ENCODE measurements at places on chromosomes 12 and 14. TPM values are rescaled to one million over a fixed set of nuclear protein-coding genes. Genes with fewer than 3 reads are reported as not detected.

- no peak overlapping the region for H3K4me3 ChIP-seq
- H3K36me3 ChIP-seq = no peaks in the 10 kb centered on the region
- H3K4me1 ChIP-seq = peaks cover 2% of the 10 kb centered on the region
- no peaks in the 10 kb centered on the region for H3K27me3 ChIP-seq
- H3K27ac ChIP-seq = no peak overlapping the region
- no peak for DNase-seq
Measured at GRCh38 chr14:55553791-55554190, 26.2 kb upstream of the KTN1 start.

- no peak overlapping the region for H3K27ac ChIP-seq
- H3K36me3 ChIP-seq = no peaks in the 10 kb centered on the region
- no peaks in the 10 kb centered on the region for H3K4me1 ChIP-seq
- no peak for DNase-seq
Measured at GRCh38 chr12:64791036-64791435, 31.8 kb upstream of the GNS start.

GRCh38 chr12:79012636-79013035 lies 148.1 kb downstream of the SYT1 start:
- H3K4me1 ChIP-seq = no peaks in the 10 kb centered on the region
- DNase-seq = no peak
- no peaks in the 10 kb centered on the region for H3K36me3 ChIP-seq
- no peaks in the 10 kb centered on the region for H3K27me3 ChIP-seq

GRCh38 chr14:59707778-59708561 lies 131.4 kb upstream of the CCDC175 start:
- DNase-seq = no peak
- no peaks in the 10 kb centered on the region for H3K27me3 ChIP-seq
- no peaks in the 10 kb centered on the region for H3K36me3 ChIP-seq
- H3K4me3 ChIP-seq = no peak overlapping the region
- no peak overlapping the region for H3K27ac ChIP-seq

- H3K4me1 ChIP-seq = no peaks in the 10 kb centered on the region
- H3K27ac ChIP-seq = no peak overlapping the region
- no peaks in the 10 kb centered on the region for H3K27me3 ChIP-seq
- no peak overlapping the region for H3K4me3 ChIP-seq
- H3K36me3 ChIP-seq = no peaks in the 10 kb centered on the region
Measured at GRCh38 chr12:3304436-3305165, 186.4 kb upstream of the PRMT8 start.

- H3K4me1 ChIP-seq = no peaks in the 10 kb centered on the region
- no peak overlapping the region for H3K27ac ChIP-seq
- H3K36me3 ChIP-seq = no peaks in the 10 kb centered on the region
Measured at GRCh38 chr14:76591266-76591665, 170.0 kb upstream of the VASH1 start.

DNA sequence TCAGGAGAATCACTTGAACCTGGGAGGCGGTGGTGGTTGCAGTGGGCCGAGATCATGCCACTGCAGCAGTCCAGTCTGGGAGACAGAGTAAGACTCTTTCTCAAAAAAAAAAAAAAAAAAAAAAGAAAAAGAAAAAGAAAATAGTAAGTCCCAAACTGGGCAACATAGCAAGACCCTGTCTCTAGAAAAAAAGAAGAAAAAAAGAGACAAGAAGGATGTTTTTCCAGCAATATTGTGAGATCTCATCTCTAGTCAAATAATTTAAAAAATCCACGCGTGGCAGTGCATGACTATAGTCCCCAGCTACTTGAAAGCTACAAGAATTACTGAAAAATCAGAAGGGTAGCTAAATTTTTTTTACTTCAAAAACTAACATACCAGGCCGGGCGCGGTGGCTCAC lies 8.0 kb downstream of the USP44 start:
- no peaks in the 10 kb centered on the region for H3K27me3 ChIP-seq
- no peak overlapping the region for H3K4me3 ChIP-seq
- no peak overlapping the region for H3K27ac ChIP-seq

GRCh38 chr14:94924189-94924588 lies 154.3 kb upstream of the GSC start:
- DNase-seq = no peak
- H3K27ac ChIP-seq = no peak overlapping the region
- H3K27me3 ChIP-seq = no peaks in the 10 kb centered on the region
- no peaks in the 10 kb centered on the region for H3K4me1 ChIP-seq

DNA sequence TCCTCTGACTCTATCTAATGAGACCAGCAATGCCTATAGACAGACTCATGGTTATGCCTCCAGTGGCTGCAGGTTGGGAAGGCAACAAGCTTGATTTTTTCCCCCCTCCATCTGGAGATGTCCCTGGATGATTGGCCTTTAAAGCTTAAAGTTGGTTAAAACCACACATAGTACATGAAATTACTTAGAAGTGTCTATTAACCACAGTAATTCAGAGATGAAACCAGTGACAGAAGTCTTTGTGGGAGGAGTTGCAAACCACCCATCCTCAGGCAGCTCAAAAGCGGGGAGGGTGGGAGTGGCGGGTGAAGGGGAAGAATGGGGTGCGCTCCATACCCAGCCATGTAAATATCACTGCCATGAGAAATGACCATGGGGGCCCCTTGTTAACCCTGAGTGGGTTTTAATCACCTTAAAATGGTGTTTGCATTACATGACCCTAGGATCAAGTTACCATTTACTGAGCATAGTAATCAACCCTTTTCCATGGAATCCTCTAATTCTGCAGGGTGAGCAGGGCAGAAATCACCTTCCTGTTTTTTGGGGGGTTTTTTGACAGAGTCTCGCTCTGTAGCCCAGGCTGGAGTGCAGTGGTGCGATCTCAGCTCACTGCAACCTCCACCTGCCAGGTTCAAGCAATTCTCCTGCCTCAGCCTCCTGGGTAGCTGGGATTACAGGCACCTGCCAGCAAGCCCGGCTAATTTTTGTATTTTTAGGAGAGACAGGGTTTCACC lies 133.5 kb downstream of the FOXN3 start:
- H3K27ac ChIP-seq = no peak overlapping the region
- no peak for DNase-seq
- peaks cover 10% of the 10 kb centered on the region for H3K4me1 ChIP-seq
- H3K27me3 ChIP-seq = no peaks in the 10 kb centered on the region
- no peaks in the 10 kb centered on the region for H3K36me3 ChIP-seq

DNA sequence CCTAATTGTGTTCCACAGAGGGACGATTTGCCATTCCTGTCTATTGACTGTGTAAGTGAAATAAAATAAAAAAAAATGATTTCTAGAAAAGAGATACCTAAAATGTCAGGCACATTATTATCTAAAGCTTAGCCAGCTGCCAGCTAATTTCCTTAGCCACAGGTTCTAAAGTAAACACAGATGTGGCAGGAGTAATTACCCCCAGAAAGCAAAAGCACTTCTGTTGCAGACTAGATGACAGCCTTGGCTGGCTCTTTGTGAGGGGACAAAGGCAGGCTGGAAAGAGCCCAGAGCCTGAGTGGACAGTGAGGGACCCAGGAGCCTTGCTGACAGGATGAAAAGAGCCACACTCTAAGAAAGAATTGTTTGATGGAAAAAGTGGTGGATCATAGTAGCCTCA lies 418.1 kb downstream of the LRIG3 start:
- DNase-seq = no peak
- H3K27me3 ChIP-seq = no peaks in the 10 kb centered on the region
- H3K27ac ChIP-seq = no peak overlapping the region
- peaks cover 2% of the 10 kb centered on the region for H3K4me1 ChIP-seq
- H3K4me3 ChIP-seq = no peak overlapping the region
- no peaks in the 10 kb centered on the region for H3K36me3 ChIP-seq

DNA sequence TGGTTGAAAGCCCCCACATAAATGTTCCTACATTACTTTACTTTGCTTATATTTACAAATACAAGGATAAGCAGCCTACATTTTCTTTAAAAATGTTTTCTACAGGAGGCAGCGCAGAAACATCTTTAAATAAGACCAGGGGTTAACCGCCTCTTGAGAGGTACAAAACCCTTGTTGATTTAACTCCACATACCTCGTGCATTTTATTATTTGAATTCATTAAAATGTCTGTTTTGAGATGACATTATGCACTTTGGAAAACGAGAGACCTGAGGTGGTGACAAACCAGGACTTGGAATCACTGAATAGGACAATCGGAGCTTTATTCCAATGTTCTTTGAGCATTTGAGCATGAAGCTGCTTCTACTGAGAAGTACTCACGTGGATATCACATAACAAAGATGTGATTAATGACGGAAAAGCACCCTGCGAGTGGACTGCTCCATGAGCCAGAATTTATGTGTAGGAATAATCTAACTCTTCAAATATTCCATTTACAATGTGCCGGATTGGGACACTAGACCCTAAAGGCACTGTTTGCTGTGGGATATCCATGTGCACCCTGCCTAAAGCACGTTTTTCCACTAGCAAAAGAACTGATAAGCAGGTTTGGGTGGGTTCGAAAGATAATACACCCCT lies 746 bp upstream of the DUSP16 start:
- H3K27ac ChIP-seq = peak overlapping the region; percentile 79
- peak overlapping the region; percentile 69 for H3K4me3 ChIP-seq
- H3K4me1 ChIP-seq = peaks cover 3% of the 10 kb centered on the region
- H3K36me3 ChIP-seq = no peaks in the 10 kb centered on the region

DNA sequence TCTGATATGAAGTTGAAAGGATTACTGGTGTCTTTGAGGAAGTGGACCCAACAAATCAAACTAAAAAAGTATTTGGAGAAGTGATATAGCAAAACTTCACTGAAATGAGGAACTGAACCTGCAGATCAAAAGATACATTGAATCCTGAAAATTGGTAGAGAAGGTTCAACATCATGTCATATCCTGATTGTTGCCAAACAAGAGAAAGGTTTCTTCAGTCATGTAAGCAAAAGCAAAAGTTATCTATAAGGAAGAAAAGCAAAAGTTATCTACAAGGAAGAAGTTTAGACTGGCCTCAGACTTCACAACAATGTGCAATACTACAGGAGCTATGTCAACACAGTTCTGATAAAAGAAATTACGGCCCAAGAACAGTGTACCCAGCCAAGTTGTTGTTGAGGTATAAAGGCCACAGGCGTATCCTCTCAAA lies 142.7 kb downstream of the RAD51B start:
- no peak overlapping the region for H3K4me3 ChIP-seq
- H3K36me3 ChIP-seq = no peaks in the 10 kb centered on the region
- H3K27ac ChIP-seq = no peak overlapping the region
- no peaks in the 10 kb centered on the region for H3K4me1 ChIP-seq
- H3K27me3 ChIP-seq = no peaks in the 10 kb centered on the region

DNA sequence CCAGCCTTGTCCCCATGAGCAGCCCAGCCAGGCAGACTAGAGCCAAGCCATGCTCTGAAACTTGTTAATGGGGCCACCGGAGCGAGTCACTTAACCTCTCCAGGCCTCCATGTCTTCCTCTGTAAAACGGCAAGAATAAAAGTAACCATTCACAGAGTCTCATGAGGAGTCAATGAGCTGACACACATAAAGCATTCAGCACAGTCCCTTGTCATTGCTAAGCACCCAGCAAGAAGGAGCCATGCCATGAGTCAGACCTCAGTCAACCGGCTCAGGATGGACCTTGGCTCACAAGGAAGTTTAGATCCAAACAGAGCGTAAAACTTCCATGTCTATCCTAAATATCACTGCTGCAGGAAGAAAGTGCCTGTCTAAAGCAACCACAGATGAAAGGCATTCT lies 10.6 kb downstream of the FICD start:
- H3K36me3 ChIP-seq = peaks cover 2% of the 10 kb centered on the region
- H3K27me3 ChIP-seq = no peaks in the 10 kb centered on the region
- no peak for DNase-seq
- H3K27ac ChIP-seq = no peak overlapping the region
- H3K4me1 ChIP-seq = no peaks in the 10 kb centered on the region

DNA sequence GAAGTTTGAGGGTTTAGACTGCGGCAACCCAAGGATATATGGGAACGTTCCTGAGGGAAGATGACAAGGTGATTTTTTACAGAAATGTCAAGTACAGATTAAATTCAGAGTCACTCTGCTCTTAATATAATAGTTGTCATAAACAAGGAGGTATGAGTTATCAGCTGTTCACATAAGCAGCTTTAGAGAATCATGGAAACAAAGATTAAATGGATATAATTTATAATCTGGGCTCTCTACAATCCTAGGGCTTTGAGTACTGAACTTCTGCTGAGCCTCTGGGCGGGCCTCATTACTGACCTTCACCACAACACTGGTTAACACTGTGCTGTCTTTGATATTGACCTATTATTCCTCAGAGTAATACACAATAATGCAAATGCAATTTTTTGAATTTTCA lies 577.8 kb downstream of the RPS29 start:
- H3K27me3 ChIP-seq = no peaks in the 10 kb centered on the region
- no peaks in the 10 kb centered on the region for H3K36me3 ChIP-seq
- H3K4me1 ChIP-seq = no peaks in the 10 kb centered on the region
- no peak for DNase-seq
- no peak overlapping the region for H3K4me3 ChIP-seq

DNA sequence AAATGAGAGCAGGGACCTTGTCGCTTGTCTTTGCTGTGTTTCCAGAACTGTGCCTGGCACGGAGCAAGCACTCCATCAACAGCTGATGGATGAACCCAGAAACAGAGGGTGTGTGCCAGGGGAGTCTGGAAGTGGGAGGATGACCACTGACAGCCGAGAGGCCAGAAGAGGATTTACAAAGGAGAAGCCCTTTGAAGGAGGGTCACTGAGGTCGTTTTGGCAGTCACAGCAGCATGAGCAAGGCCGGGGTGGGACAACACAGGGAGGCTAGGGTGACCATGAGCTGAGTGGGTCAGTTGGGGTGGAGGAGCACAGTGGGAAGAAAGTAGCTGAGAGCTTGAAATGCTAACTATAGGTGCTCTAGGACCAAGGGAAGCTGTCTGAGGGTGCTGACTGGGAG lies 199.6 kb downstream of the NTF3 start:
- DNase-seq = no peak
- no peaks in the 10 kb centered on the region for H3K27me3 ChIP-seq
- H3K27ac ChIP-seq = no peak overlapping the region
- no peak overlapping the region for H3K4me3 ChIP-seq

DNA sequence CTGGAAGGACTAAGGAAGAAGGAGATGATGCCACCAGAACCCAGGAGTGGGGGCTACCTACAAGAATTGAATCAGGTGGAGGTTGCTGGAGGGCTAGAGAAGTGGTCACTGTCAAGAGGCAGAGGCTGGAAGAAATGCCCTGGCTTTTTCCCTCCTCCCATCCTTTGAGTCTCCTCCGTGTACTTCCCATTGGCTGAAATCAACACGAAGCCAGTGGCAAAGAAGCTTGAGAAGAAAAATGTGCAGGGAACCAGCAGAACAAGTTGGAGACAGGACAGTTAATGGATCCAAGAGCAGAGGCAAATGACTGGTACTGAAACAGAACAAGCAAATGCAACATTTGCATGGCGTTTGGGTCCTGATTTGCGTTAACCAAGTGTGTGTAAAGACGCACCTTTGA lies 9.1 kb upstream of the FBLN5 start:
- H3K4me1 ChIP-seq = no peaks in the 10 kb centered on the region
- H3K27ac ChIP-seq = no peak overlapping the region
- no peaks in the 10 kb centered on the region for H3K27me3 ChIP-seq
- no peaks in the 10 kb centered on the region for H3K36me3 ChIP-seq
- DNase-seq = no peak
- no peak overlapping the region for H3K4me3 ChIP-seq

CACNA2D4 gene
- 9.7 TPM for total RNA-seq

TAS2R42 gene
- not detected for total RNA-seq

FOXG1 gene
- not detected for total RNA-seq

GPHB5 gene
- not detected for total RNA-seq

TMEM19 gene
- 22.8 TPM for total RNA-seq

PPP2R5C gene
- total RNA-seq = 155 TPM

KRT73 gene
- not detected for total RNA-seq
